ENCODE measurements at places on chromosomes 4 and X. TPM values are rescaled to one million over a fixed set of nuclear protein-coding genes. Genes with fewer than 3 reads are reported as not detected.

Gene HTRA3
- 131 TPM for total RNA-seq

Gene TKTL1
- total RNA-seq, result 13.0 TPM

Gene TMEM47
- total RNA-seq, result 32.9 TPM

Gene SSX1
- total RNA-seq, result not detected

- DNase-seq, result no peak
Measured at GRCh38 chr4:114028071-114028470, 48.6 kb upstream of the ARSJ start.

DNA sequence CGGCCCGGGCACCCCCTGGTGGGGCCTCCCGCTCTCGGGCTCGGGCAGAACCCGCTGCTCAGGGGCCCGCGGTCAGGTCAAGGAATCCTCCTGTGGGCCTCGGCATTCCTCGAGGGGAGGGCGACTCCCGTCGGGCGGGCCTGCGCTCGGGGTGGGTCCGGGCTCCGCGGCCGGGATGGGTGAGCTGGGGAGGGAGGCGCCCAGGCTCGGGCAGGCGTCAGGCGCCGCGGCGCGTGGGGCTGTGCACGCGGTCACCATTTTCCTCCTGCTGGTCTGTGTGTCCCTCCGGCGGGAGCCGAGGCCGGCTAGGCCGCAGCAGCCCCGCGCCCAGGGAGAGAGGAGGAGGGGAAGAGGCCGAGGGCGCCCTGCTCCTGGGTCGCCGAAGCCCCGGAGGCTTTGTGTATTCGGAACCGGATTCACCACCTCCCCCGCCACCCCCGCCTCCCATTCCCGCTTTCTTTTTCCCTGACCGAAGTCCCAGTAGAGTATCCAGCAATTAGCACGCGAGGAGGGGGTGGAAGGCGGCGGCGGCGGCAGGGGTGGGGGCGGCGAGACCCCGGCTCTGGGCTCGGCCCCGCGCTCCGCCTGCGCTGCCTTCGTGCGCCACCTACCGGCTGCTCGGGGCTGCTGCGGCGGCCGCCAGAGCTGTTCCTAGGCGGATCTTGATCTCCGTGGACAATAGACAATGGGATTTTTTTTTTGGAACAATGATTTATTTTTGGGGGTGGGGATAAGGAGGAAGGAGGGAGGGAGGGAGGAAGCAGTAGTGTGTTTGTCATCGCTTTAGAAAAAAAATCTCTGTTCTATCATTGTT lies 99.0 kb upstream of the MAML3 start:
- peak; percentile 88 for DNase-seq

- no peak for DNase-seq
Measured at GRCh38 chr4:139807483-139807882, 141.9 kb downstream of the MGST2 start.

GRCh38 chr4:84417997-84418709 lies 80.9 kb downstream of the NKX6-1 start:
- DNase-seq, result no peak

GRCh38 chrX:153522259-153522658 lies 4.8 kb downstream of the ATP2B3 start:
- DNase-seq, result no peak

- DNase-seq, result no peak
Measured at GRCh38 chrX:37817176-37817575, 30.2 kb downstream of the DYNLT3 start.

- DNase-seq, result no peak
Measured at GRCh38 chr4:156473151-156473550, 498.4 kb downstream of the PDGFC start.

- DNase-seq, result no peak
Measured at GRCh38 chr4:38078590-38079421, 118.6 kb downstream of the PTTG2 start.

GRCh38 chr4:2320746-2321145 lies 58.8 kb upstream of the MXD4 start:
- DNase-seq, result no peak

GRCh38 chr4:86615501-86615900 lies 21.4 kb downstream of the PTPN13 start:
- DNase-seq, result no peak

DNA sequence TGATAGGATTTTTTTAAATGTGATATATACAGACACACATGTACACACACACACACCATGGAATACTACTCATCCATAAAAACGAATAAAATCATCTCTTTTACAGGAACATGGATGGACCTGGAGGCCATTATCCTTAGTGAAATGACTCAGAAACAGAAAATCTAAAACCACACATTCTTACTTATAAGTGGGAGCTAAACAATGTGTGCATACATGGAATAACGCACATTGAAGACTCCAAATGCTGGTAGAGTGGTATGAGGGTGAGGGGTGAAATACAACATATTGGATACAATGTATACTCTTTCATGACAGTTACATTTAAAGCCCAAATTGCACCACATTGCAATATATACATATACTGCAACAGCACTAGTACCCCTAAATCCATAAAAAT lies 120.2 kb upstream of the ADGRL3 start:
- no peak for DNase-seq

Measured in Right ventricle myocardium inferior (tissue), 1 donor.